ENCODE measurements at places on chromosomes 7 and 10. TPM values are rescaled to one million over a fixed set of nuclear protein-coding genes. Genes with fewer than 3 reads are reported as not detected.

The OR6V1 gene
- total RNA-seq = not detected

The GRID1 gene
- total RNA-seq = not detected

The SBDS gene
- total RNA-seq = 72.2 TPM

The SCIN gene
- total RNA-seq = 0.20 TPM
